Stimulated activated CD8-positive, alpha-beta memory T cell treated with anti-CD3 and anti-CD28 coated beads, Interleukin-4, amount 100 ng/mL, for 24 hours (primary cell): ENCODE measurements at places on chromosomes 11 and 22.

DNA sequence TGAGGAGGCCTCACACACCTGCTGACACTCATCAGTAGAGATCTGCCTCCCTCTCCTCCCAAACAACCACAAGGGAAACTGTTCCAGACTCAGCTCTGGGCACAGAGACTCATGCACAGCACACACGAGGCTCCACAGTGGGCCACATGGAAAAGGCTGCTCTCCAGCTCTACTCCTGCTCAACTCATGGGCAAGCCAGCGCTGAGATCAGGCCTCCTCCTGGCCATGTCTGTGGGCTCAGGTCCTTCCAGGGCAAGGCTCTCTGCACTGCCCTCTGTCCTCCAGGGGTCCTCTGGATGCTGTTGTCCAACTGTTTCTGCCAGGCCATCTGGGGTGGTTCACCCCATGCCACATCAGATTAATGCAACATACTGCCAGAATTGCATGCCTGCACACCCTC lies 46.0 kb downstream of the PLEKHA7 start:
- no peak for DNase-seq

DNA sequence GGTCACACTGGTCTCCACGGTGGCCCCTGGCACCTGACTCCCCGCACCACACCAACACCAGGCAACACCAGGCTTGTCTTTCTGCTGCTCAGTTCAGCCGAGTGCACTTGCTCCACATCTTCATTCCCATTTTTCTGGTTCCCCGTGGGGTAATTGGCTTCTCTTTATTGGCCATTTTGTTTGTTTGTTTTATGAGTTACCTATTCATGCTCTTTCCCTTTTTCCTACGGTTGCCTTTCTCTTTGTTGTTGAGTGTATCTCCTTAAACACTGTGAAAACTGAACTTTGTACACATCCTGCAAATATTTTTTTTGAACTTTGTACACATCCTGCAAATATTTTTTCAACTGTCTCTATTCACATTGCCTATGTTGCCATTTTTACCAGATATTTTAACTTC lies 834.0 kb downstream of the BRD1 start:
- no peak for DNase-seq

DNA sequence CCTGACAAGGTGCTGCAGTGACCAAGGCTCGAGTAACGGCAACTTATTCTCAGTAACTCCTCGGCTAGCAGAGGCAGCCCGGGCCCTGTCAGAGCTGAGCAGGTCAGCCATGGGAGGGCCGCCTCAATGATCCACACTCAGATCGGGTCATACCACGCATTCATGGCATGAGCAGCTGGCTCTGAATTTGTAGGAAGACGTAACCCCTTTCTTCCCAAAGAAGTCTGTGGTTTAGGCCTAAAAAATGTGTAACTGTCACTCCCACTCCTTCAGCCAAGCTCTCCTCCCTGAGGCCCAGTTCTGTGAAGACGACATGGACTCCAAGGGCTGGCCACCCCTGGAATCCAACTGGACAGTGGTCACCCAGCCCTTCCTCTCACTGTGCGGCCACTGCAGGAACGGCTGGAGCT lies 30.0 kb downstream of the PPP2R1B start:
- no peak for DNase-seq

DNA sequence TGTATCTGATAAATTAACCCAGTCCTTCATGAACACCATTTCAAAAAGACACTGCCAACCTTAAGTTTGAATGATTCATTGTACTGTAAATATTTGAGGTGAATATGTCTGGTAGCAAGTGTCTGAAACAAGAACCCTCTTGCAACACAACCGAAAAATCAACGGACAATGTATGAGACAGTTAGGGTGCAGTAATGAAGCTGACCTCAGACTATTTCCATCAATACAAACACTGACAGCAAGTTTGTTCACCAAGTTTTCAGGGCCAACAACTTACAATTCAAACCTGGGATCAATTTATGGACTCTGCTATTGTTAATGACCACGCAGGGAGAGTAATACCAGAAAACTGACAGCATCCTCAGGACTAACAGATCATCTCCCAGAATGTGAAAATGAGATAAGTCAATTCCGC lies 126.3 kb downstream of the CADM1 start:
- no peak for DNase-seq

DNA sequence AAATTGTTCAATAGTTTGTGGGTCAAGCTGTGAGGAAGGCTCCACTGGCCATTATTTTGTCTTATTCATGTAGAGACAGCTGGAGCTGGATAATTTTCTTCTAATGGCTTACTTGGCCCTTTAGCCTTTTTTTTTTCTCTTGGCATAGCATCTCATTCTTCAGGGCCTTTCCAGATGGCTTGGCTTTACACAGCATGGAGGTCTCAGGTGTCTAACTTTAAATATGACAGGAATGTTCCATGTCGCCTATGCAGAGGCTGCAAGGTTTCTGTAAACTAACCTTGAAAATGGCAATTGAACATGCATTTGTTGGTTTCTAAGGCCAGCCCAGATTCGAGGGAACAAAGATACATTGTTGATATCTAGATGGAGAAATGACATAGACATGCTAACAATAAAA lies 247.9 kb upstream of the CNTN5 start:
- DNase-seq: no peak

- no peak for DNase-seq
Measured at GRCh38 chr11:124899383-124900145, 1.9 kb upstream of the ROBO4 start.

- no peak for DNase-seq
Measured at GRCh38 chr11:8531982-8532381, 62.0 kb downstream of the STK33 start.

DNA sequence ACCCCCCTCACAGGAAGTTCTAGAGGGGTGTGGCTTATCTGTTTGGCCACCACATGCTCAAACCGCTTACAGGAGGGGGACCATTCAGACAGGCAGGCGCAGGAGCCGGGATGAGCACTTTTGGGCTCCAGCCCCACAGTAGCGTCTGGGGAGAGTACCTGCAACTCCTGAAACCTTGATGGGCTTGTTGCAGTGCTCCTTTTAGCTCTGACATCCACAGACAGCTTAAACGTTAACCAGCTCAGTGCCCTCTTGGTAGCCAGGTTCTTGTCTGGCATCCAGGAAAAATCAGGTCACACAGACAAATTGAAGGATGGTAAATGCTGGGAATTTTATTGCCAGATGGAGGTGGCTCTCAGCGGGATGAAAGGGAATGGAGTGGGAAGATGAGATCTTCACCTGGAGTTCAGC lies 326.3 kb downstream of the ETS1 start:
- DNase-seq: no peak

DNA sequence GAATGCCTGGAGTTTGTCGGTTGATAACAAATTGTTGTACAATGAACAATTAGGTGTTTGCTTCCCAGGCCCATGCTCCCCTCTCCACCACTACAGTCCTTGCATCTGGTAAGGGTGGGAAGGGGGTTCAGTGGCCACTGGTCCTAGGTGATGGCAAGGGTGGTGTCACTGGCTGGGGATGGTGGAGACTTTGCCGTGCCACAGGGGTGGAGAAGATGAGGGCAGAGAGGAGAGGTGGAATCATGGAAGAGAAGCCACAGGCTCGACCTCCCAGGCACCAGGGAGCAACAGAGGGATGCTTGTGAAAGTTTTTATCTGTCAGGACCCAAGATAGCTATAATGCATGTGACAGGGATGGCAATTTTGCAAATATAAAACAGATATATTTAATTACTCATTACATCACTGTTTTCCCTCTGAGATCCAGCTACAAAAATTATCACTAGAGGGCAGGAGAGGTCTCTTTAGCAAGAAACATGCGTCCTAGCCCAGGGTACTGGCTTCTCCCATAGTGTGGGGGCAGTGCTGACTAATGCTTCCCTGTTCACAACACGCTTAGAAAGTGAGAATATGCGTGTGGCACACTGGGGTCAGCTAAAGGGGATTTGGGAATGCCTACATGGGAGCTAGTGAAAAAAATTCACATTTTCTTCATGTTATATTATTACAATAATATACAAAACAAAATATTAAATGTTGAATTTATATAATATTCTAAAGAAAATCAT lies 49.0 kb upstream of the AMPD3 start:
- peak; percentile 29 for DNase-seq

DNA sequence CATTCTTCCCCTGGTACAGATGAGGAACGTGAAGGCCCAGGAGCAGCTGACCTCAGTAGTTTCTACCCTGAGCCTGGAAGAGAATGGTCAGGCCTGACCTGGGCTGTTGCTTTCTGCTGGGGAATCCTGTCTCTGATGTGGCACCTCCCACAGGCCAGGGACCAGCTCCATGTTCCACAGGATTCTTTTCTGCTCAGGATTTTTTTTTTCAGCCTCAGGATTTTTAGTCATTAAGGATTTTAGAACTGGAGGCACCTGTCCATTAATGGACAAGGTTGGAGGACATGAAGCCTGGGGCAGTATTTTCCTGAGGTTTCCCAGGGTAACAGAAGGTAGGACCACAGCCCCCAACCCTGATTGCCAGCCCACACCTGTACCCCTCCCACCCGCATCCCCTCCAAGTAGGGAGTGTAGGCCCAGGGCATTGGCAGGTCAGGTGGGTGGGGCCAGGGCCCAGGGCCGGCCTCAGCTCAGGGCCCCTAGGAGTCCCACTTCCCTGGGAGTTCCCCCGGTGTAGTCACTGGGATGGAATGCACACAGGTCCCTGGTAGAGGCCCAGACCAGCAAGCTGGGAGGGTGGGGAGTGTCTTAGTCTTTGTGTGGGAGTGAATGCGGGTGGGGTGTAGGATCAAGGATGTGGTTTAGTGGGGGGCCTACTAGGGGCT lies 16.1 kb downstream of the BIK start:
- DNase-seq: no peak

DNA sequence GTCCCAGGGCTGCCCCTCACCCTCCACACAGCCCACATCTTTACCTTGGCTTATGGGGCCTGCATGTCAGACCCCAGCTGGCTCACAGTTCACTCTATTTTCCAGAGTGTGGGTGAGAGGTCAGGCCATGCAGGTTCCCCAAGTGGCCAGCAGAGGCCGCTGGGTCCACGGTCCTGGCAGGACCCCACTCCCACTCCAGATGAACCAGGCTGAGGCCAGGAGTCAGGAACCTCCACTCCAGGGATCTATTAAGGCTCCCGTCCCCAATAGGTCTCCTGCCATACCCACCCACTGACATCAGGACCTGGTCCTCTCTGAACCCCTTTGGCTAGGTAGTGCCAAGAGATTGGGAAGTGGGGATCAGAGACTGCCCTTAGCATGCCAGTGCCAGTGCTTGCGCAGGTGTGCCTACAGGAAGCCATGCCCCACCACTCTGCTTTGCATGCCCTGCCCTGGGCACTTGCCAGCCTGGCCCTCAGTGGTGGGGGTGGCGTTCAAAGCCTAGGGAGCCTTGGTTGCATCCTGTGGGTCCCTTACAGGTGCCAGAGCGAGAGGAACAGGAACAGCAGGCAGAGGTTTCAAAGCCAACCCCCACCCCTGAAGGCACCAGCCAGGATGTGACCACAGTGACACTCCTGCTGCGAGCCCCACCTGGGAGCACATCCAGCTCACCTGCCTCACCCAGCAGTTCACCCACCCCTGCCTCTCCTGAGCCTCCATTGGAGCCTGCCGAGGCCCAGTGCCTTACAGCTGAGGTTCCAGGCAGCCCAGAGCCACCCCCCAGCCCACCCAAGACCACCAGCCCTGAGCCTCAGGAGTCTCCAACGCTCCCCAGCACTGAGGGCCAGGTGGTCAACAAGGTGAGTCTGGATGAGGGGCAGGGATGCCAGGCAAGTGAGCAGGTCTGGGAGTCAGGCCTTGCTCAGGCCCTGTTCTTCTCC lies 8.3 kb downstream of the SMTN start:
- no peak for DNase-seq

GRCh38 chr22:37701141-37701786 lies 4.4 kb downstream of the TRIOBP start:
- DNase-seq: no peak

- no peak for DNase-seq
Measured at GRCh38 chr11:68028802-68029545, 1.5 kb upstream of the NDUFS8 start.

- no peak for DNase-seq
Measured at GRCh38 chr11:121961321-121961801, 154.7 kb downstream of the BLID start.

GRCh38 chr22:24366701-24367100 lies 60.7 kb upstream of the ADORA2A start:
- no peak for DNase-seq

DNA sequence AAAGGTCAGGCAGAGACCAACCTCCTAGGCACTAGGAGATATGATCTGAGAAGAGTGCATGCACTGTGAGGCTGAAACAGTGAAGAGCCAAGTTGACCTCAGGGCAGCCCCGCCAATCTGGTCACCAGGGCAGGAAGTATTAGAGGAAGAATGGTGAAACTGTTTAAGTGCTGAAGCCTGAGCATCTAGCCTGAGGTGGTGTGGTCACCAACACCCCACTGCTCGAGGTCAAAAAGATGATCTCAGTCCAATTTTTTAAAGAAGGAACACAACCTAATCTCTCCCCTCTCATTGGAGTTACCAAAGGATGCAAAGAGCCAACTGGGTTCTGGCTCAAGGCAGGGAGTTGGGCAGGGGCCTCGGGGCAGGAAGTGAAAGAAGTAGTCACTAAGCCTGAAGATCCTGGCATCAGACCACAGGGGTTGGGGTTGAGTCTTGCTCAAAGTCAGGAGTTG lies 4.0 kb downstream of the APBB1 start:
- no peak for DNase-seq

DNA sequence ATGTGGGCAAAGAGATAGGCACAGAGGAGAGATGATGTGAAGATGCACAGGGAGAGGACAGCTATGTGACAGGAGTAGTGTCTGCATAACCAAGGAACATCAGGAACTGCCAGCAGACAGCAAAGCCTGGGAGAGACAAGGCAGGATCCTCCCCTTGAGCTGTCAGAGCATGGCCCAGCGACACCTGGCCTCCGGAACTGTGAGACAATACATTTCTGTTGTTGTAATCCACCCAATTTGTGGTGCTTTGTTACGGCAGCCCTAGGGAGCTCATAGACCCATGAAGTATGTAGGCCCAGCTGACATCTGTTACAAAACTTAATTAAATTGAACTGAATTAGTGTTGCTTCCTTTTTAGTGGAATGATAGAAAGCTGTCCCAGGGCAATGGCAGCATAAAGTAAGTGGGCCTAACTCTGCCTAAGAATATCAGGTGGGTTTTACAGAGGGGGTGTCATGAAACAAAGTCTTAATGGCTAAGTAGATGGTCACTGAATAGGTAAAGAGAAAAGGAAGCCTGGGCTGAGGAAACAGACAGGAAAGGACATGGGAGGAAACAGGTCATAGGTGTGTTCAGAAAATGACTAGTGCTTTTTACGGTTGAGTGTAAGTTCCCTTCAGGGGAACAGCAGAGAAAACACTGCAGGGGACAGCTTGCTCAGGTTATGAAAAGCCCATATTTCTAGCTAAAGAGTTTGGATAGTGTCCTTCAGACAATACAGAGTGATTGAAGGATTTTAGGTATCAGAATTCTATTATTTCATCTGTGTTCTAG lies 24.8 kb downstream of the RASSF10 start:
- DNase-seq: no peak

DNA sequence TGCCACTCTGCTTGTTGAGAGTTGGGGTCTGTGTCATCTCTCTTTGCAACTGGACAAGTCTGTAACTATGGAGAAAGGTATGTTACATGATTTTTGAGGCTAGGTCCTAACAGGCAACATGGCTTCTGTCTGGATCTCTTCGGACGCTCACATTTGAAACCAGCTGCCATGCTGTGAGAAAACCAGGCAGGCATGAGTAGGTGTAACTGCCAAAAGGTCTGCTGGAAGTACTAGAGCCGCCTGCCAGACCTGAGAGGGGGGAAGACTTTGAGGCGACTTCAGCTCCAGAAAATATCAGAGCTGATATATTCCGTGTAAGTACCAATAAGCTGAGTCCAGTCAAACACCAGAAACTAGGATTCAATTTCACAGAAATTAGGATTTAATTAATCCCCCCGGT lies 579.5 kb downstream of the LRRC4C start:
- no peak for DNase-seq

GRCh38 chr11:60919320-60919719 lies 4.9 kb upstream of the TMEM132A start:
- no peak for DNase-seq
